Stimulated activated CD4-positive, alpha-beta T cell treated with anti-CD3 and anti-CD28 coated beads, Interleukin-15, amount 100 ng/mL, for 1 hour (primary cell): ENCODE measurements at places on chromosomes 1 and 21.

GRCh38 chr1:28371010-28371377 lies 1.5 kb downstream of the PHACTR4 start:
- no peak for DNase-seq

GRCh38 chr1:4481451-4481850 lies 173.0 kb upstream of the AJAP1 start:
- no peak for DNase-seq

DNA sequence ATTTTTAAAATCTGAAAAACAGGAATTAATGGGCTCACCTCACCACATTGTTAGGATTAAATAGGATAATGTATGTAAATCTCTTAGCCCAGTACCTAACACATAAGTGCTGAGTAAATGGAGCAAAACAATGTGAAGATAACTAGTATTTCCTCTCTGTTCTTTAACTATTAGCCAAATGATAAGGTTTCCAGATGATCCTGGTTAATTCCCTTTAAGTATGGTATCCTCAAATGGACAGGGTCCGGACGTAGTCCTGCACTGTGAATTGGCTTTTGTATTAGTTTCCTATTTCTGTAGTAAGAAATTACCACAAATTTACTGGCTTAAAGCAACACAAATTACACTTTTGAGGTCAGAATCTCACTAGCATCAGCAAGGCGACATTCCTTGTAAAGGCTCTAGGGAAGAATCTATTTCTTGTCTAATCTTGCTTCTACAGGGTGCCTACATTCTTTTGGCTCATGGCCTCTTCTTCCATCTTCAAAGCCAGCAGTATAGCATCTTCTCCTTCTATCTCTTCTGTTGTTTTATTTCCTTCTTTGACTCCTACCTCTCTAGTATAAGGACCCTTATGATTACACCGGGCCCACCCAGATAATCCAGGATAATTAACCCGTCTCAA lies 17.1 kb downstream of the SCAF4 start:
- DNase-seq: no peak

DNA sequence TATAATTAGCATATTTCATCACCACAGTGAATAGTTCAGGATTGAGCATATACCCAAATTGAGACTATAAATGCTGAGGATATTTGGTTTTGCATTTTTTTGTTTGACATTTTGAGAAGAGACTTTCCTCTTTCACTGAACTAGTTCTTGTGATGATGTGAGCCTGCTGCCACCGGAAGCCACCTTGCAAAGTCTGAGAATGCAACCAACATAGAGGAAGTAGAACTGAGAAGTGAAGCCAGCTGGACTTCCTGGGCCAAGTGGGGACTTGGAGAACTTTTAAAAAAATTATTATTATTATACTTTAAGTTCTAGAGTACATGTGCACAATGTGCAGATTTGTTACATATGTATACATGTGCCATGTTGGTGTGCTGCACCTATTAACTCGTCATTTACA lies 102.3 kb downstream of the RPE65 start:
- no peak for DNase-seq

DNA sequence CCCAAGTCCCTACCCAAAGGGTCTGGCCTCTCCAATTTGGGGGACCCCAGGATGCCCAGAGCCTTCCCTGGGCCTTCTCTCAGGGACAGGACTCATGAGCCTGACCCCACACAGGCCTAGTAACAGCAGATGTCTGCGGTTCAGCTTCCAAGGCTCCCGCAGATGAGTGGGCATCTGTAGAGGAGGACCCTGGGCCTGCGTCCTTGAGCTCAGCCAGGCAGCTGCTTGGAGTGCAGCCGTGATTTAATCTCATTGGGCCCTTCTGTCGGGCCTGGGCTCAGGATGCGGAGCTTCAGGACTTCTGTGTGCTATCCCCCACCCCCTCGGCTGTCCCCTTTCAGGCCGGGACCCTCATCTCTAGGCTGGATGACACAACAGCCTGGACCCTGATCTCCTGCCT lies 35.4 kb downstream of the IGSF21 start:
- DNase-seq: no peak

DNA sequence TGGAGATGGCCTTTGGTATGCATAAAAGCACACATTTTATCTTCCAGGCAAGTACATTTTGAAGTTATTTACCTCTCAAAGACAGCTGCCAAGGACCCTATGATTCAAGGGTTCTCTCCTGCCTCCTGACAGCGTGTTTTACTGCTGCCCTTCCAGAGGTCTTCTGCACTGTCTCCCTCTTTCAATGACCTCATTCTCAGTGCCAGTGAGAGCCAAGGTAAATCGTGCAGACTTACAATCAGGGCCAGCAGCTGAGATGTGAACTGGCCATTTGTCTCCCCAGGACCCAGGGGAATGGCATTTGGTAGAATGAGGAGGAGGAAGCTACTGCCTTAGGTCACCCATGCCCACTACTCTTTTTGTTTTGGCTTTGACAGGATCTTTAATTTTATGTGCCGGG lies 84.2 kb upstream of the FGGY start:
- no peak for DNase-seq

DNA sequence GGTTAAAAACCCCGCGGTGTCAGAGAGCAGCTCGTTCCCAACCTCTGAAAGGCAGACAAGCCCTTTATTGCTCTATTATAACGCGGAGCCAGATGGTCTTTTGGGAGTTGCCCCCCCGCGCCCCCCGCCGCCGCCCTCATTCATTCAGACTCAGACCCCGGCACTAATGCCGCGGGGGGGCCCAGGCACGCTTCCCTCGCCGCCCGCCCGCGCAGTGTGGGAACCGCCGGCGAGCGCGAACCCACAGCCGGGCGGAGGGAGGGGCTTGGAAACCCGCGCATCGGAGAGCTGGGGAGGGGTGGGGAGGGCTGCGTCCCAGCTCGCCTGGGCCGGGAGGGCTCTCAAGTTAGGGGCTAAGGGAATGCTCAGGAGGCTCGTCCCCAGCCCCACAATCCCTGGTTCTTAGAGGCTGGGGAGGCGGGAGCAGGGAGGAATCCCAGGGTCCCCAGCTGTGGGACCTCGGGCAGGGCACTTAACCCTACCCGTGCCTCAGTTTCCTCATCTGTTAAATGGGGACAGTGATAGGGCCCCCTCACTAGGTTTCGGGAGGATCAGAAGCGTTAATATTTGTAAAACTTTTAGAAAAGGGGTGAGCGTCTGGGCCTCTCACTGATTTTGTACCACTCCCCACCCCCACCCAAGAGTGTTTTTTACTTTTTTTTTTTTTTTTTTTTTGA lies 10.9 kb upstream of the HES5 start:
- DNase-seq: no peak

GRCh38 chr1:197145446-197146024 lies 934 bp downstream of the ASPM start:
- DNase-seq: no peak

DNA sequence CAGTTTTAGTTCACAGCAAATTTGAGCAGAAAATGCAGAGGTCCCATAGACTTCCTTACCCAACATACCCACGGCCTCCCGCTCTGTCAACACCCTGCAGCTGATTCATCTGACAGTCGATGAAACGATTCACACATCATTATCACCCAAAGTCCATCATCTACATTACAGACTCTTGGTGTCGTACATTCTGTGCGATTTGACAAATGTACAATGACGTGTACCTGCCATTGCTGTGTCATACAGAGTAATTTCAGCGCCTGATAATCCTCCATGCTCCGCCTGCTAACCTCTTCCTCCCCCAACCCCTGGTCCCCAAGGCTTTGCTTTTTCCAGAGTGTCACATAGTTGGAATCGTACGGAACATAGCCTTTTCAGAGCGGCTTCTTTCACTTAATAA lies 94.7 kb upstream of the SLC25A33 start:
- DNase-seq: no peak

- no peak for DNase-seq
Measured at GRCh38 chr1:205739348-205740160, 10.4 kb downstream of the NUCKS1 start.

DNA sequence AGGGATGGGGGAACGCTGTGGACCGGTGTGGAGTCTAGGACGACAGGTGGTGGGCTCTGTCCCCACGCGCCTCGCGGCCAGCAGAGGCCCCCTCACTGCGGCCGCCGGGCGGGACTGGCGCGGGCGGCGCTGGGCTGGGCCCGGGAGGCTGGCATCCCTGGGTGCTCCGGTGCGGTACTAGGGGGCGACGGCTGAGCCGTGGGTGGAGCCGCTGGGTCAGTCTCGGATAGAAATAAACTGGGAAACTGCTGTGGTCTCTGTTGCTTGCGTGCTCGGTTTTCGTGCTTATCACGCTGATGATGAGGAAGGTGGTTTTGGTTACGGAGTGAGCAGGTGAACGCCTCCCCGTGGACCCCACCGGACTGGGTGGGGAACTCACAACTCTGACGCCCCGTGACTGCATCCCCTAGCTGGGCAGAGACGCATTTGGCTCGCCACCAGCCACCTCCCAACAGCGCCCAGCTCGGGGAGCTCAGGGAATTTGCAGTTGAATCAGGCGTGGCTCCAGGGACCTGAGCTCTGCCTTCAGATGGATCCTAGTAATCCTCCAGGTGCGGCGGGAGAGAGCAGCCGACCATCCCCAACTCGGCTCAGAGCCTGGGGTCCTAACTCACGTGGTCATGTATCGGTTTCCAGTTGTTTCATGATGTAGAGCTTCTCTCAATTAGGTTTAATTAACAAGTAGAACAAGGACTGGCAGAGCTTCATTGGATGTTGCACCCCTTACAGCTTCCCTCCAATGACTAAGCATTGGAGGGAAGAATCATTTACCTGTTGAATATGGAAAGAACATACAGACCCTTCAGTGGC lies 32.1 kb downstream of the HSD17B7 start:
- no peak for DNase-seq

- no peak for DNase-seq
Measured at GRCh38 chr1:97094247-97094972, 372.8 kb downstream of the PTBP2 start.

GRCh38 chr1:30039354-30040080 lies 683.9 kb downstream of the MATN1 start:
- DNase-seq: no peak
